ENCODE measurements at places on chromosomes 6 and 20. TPM values are rescaled to one million over a fixed set of nuclear protein-coding genes. Genes with fewer than 3 reads are reported as not detected.

Gene SLC17A2
- not detected for total RNA-seq

DNA sequence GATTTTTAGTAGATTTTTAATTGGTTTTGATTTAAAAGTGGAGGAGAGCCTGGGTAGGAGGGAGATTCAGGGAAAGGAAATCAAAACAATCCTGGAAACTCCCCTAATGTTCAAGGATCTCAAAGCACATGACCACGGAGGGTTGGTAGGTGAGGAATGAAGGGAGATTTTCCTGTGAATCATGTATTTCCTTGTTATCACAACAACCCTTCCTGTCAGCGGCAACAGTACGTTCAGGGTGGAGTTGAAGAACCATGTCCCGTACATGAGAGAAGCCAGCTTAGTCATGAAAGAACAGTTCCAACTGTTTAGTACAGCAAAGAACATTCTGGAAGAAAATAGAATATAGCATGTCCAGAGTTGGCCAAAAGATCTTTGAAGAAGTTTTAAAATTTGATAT, 79.4 kb upstream of the SCAF8 start:
- peak; percentile 30 for DNase-seq

GRCh38 chr6:13536796-13537526, 37.4 kb upstream of the SIRT5 start:
- no peak for DNase-seq

Gene MAPK13
- 101 TPM for total RNA-seq

Gene HLA-F
- 10.9 TPM for total RNA-seq

Gene DEFB132
- total RNA-seq = not detected
